ENCODE measurements at places on chromosomes 3 and 15.

GRCh38 chr3:70849911-70850699 lies 537.7 kb upstream of the MDFIC2 start:
- DNase-seq, result peak; percentile 71

GRCh38 chr15:79501086-79501485 lies 69.0 kb downstream of the MINAR1 start:
- DNase-seq, result no peak

DNA sequence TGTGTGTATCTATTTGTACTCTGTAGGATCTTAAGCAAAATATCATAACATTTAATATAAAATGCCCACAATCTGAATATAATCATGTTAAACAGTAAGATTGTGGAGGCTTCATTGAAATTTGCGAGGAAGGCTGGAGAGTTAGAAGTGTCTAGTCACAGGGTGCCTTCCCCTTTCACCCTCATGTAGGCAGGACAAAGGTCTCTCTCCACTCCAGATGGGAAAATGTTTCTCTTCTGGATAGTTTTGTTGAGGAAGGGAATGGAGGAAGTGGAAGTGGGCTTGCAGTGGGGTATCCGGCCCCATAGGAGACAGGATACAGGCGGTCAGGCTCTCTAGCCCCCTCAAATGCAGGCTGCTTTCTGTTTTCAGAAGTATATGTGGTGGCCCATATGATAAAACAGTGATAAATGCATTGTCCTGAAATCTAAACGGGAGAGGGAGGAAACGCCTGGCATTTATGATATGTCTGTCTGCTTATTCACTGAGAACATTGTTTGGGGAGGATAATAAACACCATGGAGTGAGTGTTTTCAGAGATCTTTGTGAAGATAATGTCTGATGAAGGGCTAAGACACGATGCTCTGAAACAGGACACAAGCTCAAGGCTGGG lies 13.3 kb upstream of the MYZAP start:
- peak; percentile 42 for DNase-seq

- DNase-seq, result peak; percentile 41
Observed at GRCh38 chr3:154018100-154018696, 103.0 kb upstream of the ARHGEF26 start.

GRCh38 chr3:101685870-101686307 lies 629 bp downstream of the RPL24 start:
- no peak for DNase-seq

DNA sequence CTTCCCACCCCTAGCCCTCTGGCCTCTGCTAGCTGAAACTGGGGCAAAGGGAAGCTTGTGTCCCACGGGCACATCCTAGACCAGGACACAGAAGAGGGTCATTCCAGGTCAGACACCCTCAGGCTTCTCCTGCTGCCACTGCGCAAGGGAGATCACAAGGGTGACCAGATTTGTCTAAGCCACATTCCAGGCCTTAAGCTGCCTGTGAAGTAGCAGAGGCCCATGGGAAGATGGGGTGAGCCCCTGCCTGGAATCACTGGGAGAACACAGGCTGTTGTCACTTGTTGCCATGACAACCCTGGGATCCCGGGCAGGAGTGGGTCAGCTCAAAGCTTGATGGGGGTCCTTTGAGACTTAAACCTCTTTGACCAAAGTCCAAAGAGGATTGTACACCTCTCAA lies 10.8 kb downstream of the STRA6 start:
- DNase-seq, result no peak

GRCh38 chr3:138946663-138947494 lies at the start of the genes FOXL2 and FOXL2NB:
Gene FOXL2 (minus strand): TSS chr3:138947137. CDS start chr3:138946722, 415 bp downstream.
Gene FOXL2NB (plus strand): TSS chr3:138947217. CDS start chr3:138947365, 148 bp downstream.
- DNase-seq, result no peak

DNA sequence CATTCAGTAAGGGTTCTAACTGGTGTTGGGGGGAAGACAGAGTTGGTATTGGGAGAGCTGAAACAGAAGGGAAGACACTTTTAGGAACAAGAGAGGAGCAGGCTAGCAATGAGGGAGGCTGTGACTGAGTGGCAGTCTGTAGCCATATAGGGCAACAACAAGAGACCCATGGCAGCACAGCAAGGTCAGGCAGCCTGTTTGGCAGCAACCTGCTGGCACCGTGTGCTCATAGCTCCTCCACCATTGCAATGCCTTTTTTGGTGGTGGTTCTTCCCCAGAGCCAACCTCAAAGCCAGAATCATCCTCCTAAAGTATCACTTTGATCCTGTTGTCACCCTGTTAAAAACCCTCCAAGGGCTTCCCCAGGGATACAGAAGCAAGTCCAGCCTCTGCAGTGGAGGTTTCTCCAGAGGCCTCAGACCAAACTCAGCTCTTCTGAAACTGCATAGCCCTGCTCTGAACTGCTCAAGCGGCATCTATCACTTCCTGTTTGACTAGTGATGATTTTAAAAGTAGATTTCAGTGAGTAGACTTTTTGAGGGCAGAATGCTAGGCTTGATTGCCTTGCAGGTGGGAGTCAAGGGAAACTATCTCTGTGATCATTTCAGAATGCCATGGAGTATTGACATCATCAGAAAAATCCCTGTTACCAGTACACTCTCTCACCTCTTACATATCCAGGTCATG lies 176.9 kb downstream of the STAC start:
- no peak for DNase-seq
